ENCODE measurements at places on chromosomes 5 and 9. TPM values are rescaled to one million over a fixed set of nuclear protein-coding genes. Genes with fewer than 3 reads are reported as not detected.

DNA sequence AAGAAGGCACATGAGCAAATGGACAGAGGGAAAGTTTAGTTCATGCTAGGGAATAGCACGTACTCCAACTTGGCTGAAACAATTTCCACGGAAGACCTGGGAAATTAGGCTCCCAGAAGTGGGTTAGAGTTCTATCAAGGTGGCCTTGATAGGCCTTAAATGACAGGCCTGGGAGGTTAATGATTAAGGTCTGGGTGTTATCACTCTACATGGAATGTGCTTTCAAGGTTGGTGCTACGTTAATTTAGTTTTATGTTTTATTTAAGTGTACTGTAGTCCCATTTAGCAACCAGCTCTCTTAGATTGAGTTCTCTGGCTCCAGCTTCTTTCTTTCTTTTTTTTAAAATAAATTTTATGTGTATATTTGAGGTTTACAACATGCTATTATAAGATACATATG, 121.4 kb upstream of the MEF2C start:
- H3K4me3 ChIP-seq = no peak overlapping the region
- H3K36me3 ChIP-seq = no peaks in the 10 kb centered on the region
- no peak for DNase-seq
- H3K27me3 ChIP-seq = no peaks in the 10 kb centered on the region

DNA sequence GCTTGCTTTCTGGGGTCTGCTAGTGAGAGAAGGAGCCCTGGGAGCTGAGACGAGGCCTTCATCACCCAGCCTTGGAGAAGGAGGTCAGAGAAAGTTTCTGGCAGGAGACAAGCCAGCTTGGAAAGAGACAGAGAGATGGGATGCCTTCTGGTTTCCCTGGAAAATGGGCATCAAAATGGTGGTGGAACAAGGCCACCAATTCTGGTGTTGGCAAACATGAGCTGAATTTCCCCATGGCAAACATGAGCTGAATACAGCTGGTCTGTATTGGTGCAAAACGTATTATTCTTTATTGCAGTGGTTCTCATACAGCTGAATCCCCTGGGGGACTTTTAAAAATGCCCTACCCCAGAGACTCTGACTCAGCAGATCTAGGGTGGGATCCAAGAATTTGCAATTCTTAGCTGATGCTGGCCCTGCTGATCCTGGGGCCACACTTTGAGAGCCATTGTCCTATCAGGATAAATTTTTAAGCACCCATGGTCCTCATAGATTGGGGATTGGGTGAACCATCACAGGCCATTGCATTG, 39.1 kb upstream of the S1PR3 start:
- no peak overlapping the region for H3K27ac ChIP-seq
- H3K4me1 ChIP-seq = no peaks in the 10 kb centered on the region
- H3K27me3 ChIP-seq = no peaks in the 10 kb centered on the region
- no peak for DNase-seq

DNA sequence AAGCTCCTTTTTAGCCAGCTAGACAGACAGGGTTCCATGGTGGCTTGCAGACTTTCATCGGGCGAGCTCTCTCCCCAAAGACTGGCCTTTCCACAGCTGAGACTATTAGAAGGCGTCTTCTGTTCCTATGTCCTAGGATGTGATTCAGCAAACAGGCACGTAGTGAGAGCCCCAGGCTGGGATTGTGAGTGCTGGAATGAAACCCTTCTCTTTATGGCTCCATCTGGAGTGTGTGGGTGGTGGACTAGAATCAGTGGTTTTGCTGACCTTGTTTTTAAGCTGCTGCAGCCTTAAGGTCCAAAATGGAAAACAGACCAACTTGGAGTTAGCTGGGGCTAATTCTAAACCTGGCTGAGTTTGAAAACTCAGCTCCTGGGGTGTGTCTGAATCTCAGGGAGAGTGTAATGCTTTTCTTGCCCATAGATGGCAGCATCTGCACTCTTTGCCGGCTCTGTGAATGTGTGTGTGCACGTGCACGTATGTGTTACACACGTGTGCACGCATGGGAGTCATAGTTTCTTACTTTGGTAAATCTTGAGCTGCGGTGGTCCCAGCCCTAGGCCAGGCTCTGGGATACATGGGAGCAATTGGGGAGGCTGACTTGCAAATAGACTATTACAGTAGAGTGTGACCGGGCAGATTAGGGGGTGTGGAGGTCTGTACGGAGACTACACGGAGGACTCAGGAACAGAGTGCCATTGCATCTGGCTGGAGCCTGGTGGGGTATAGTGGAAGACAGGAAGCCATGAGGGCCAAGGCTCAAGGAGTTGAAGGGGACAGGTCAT, 10.7 kb downstream of the GSN start:
- H3K27ac ChIP-seq = no peak overlapping the region
- DNase-seq = no peak
- peaks cover 28% of the 10 kb centered on the region for H3K4me1 ChIP-seq
- no peak overlapping the region for H3K4me3 ChIP-seq

The FEM1C gene
- total RNA-seq = 48.6 TPM

The CXCL14 gene
- not detected for total RNA-seq

Measured in natural killer cell (primary cell).